Naive B cell (primary cell): ENCODE measurements at places on chromosomes 12 and 14. TPM values are rescaled to one million over a fixed set of nuclear protein-coding genes. Genes with fewer than 3 reads are reported as not detected.

GRCh38 chr14:37369425-37369824, 171.7 kb downstream of the MIPOL1 start:
- DNase-seq: no peak

- DNase-seq: no peak
These were observed 77.0 kb downstream of the STON2 start for GRCh38 chr14:81323093-81323492.

GRCh38 chr12:57743769-57744168, 1.1 kb upstream of the TSPAN31 start:
- no peak for DNase-seq

Gene PRH2
- polyA plus RNA-seq: not detected

- no peak for DNase-seq
These were observed 96.9 kb downstream of the DNAH10 start for GRCh38 chr12:123859035-123859434.

DNA sequence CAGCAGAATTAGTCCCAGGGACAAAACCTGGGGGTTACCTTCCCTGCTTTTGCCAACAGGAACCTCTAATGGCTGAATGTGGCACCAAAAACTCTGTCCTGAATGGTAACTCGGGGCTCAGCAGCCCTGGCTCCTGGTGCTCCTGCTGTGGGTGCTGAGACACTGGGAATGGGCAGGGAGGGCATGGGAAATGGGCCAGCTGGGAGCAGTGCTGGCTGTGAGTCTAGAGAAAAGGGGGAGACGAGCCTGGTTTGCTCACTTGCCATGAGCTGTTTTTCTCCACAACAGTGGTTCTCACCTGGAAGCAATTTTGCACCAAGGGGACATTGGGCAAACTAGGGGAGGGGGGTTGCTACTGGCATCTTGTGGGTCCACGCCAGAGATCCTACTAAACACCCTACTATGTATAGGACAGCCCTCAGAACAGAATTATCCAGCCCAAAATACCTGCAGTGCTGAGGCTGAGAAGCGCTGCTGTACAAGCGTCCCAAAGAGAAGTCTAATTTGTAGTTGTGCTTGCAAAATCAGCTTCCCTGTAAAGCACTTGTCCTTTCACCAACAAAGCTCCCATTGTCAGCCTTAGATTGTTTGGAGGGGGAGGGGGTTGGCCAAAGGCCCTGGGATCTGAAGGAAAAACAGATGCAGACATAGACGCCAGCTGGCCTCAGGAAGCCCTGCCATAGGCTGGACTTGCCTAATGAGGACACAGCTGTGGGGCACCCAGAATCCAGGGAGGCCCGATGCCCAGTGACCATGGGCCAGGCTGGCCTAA, 3.6 kb downstream of the LRRC74A start:
- DNase-seq: no peak

- no peak for DNase-seq
These were observed 201.8 kb upstream of the LMO3 start for GRCh38 chr12:16807731-16808130.

DNA sequence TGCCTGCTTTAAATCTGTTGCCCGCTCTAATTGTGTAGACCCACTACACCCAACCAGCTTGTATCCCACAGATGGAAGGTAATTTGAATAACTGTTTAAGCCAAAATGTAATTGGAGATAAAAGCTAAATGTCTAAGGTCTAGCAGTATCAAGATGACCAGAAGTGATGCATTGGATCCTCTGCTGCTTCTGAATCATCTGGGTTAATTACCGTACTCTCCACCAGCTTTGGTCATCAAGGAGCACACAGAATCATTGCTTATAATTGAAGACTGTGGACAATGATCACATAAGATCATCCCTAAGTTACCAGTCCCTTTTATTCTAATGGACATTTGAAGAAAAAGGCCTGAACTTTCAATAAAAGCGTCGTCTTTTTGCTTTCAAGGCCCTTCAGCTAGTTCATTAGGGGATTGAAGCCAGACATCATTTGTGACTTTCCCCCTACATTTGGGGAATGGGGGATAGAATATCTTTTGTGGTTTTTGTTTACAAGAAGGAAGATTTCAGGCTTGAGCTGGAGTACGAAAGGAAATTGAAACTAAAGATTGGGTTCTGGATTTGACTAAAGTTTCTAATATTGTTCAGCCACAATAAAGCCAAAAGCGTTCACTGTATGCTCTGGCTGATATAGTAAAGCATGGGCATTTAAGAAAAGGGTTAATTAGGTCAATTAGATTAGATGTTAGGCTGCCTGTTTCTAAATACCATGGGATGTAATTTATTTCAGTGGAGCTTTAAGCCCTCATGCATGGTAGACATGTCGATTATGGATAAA, 123.2 kb downstream of the CHST11 start:
- no peak for DNase-seq

DNA sequence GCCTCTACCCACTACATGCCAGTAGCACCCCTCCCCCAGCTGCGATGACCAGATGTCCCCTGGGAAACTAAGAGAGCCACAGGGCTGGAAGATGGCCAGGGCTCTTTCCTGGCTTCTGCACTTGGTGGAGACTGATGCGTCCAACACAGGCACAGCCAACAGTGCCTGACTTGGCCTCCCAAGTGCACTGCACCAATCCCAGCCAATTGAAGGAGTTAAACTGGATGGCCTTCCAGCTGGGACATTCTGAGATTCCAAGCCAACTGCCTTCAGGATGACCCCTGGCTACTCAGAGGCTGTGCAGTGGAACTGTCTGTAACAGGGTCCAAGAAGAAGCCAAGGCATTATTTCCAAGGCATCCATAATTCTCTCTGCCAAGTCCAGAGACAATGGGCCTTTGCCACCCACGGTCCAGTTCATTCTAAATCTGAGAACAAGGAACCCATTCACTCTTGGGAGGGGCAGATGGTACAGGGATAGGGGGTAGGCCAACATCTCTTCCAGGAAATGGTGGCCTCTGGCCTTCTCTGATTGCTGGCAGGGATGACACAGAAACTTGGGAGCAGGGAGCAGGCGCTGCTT, 35.2 kb downstream of the PRIMA1 start:
- no peak for DNase-seq

Gene CCDC177
- not detected for polyA plus RNA-seq

DNA sequence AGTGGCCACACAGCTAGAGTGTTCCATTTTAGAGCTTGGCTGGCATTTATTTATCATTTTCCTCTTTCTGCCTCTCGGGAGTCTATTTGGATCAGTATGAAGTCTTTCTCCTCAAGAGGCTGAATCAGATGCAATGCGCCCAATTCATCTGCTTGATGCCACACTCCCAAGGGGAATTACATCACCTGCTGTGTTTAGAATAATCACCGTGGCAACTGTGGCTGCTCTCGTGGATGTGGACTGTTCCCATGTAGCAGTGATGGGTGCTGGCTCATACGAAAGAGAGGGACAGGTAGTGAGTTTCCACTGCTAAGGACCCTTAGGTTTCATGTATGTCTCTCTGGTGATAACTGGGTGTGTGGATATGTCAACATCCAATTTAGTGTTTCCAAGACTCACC, 70.7 kb downstream of the SRRM4 start:
- no peak for DNase-seq
